ENCODE measurements at places on chromosomes 7 and 10. TPM values are rescaled to one million over a fixed set of nuclear protein-coding genes. Genes with fewer than 3 reads are reported as not detected.

Gene GIMAP4
- total RNA-seq: 40.4 TPM

Gene ZNF853
- 12.6 TPM for total RNA-seq

DNA sequence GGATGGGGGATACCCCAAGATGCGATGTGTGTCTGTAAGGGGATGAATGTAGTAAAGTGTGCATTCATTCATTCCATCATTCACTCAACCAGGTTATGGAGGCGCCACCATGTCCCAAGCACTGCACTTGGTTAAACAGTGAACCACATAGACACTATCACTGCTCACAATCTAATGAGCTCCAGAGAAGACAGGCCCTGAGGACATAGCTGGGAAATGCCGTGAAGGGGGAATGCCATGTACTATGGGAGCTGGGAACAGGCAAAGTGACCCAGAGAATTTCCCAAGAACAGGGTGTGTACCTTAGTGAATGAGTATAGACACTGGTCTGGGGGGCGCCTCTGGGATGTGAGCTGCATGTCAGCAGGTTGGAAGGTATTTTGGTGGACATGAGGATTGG lies 44.5 kb upstream of the LBX1 start:
- no peak for DNase-seq

Gene ARHGEF5
- 5.4 TPM for total RNA-seq

- DNase-seq: no peak
These were observed 86.5 kb downstream of the HERC4 start for GRCh38 chr10:67988606-67989005.

Gene TAS2R41
- 0.26 TPM for total RNA-seq

Gene INMT
- total RNA-seq: 94.5 TPM

DNA sequence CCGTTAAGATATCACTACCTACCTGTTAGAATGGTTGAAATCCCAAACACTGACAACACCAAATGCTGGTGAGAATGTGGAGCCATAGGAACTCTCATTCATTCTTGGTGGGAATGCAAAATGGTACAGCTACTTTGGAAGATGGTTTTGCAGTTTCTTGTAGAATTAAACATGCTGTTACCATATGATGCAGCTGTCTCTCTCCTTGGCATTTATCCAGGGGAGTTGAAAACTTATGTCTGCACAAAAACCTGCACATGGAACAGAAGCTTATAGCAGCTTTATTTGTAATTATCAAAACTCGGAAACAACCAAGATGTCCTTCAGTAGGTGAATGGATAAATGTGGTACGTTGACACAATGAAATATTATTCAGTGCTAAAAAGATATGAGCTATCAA lies 199.5 kb downstream of the BICC1 start:
- no peak for DNase-seq

Gene LRIT1
- not detected for total RNA-seq

- DNase-seq: no peak
These were observed 875.0 kb downstream of the REEP3 start for GRCh38 chr10:64396105-64396708.

DNA sequence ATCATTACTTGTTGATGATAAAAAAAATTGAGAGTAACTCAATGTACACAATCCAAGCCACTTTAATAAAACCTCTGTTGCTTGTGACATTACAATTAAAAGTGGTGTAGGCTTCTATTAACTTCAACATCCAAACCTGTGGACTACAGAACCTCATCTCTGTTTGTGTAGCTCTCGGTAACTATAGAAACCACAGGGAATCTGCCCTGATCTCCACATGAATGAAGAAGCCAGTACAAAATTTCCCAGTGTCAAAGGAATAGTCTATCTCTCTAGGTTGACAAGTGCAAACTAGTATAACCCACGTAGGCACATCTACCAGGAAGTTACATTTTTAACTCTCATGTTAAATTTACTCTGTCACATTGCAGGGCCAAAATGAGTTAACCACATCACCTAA lies 204.3 kb downstream of the CHCHD3 start:
- DNase-seq: no peak

GRCh38 chr7:126535176-126535575 lies 717.6 kb downstream of the GRM8 start:
- no peak for DNase-seq

DNA sequence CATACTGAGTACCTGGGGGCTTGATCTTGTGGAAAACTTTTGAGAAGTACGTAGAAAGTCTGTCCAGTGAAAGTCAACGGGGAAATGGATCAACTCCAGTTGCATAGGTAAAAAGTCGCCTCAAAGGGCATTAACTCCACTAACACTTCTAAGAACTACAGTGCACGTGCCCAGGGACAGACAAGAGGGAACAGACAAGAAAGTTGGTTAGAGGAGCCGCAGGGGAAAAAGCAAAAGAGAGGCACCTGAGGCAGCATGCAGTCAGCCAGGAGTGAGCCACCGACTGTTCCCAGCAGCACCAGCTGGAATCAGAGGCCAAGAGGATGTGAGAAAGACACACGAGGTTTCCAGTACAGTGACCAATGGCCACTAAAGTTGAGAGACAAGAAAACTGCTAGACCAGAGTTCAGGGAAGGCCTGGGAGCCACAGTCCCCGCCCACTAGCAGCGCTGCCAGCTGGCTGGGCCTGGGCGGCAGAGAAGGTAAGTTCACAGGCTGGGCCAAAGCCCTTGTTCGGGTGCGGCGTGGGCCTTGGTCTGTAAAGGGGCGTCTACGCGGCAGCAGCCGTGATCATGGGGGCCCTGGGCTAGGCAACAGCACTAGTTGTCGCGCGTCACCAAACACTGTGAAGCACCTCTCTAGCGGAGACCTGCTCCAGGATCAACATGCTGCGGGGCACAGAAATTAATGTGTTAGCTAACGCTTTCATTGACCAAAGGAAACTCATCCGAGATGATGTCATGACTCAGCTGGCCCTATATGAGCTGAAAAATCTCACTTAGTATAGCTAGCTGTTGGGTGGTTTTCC lies 14.0 kb downstream of the ITGB1 start:
- peak; percentile 22 for DNase-seq

Gene RADIL
- 6.8 TPM for total RNA-seq

- no peak for DNase-seq
These were observed 240.6 kb upstream of the SEMA3C start for GRCh38 chr7:81159402-81159801.
